ENCODE measurements at places on chromosomes 2 and 18.

GRCh38 chr18:79756826-79757225, 40.9 kb upstream of the KCNG2 start:
- no peak for DNase-seq

GRCh38 chr2:21194858-21195271, 71.1 kb downstream of the TDRD15 start:
- DNase-seq = no peak

GRCh38 chr18:24488824-24489493, 28.5 kb downstream of the HRH4 start:
- no peak for DNase-seq

DNA sequence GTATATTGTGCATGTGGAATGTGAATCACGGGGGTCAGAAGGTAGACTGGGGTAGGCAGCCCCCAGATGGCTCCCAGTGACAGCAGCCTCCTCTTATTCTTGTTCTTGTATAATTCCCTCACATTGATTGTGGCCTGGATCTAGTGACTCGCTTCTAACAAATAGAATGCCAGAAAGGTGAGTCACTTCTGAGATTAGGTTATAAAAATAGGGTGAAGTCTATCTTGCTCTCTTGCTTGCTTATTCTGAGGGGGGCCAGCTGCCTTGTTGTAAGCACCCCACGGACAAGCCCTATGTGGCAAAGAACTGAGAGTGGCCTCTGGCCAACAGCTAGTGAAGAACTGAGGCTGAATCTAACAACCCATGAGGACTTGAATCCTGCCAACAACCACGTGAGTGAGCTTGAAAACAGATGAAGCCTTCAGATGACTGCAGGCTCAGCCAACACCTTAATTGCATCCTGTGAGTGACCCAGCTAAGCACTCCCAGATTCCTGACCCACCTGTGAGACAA, 15.6 kb upstream of the RMND5A start:
- peak; percentile 79 for DNase-seq

- no peak for DNase-seq
Measured at GRCh38 chr18:70190529-70190928, 15.0 kb downstream of the RTTN start.

GRCh38 chr2:148998165-148998830, 40.2 kb upstream of the LYPD6B start:
- DNase-seq = no peak

DNA sequence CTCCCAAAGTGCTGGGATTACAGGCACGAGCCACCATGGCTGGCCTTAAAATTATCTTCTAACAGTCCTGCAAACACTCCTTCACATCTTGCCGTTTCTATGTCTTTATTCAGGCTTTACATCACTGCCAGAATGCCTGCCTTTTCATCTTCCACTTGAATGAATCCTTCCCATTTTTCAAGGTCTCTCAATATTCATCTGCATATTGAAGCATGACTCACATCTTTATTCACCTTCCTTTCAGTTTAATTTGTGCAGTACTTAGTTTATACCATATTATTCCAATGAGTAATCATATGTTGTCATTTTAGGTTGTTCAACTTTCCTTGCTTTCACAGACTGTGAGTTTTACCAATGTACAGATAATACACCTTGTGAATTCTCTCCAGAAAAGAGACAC, 510.1 kb upstream of the PIK3C3 start:
- no peak for DNase-seq

GRCh38 chr2:49260979-49261538, 106.7 kb upstream of the FSHR start:
- no peak for DNase-seq

GRCh38 chr18:56844556-56844955, 193.4 kb downstream of the WDR7 start:
- DNase-seq = no peak

- peak; percentile 45 for DNase-seq
Measured at GRCh38 chr2:231686192-231687100, 21.9 kb upstream of the PTMA start.

- DNase-seq = no peak
Measured at GRCh38 chr18:37258131-37258530, 307.5 kb downstream of the CELF4 start.

DNA sequence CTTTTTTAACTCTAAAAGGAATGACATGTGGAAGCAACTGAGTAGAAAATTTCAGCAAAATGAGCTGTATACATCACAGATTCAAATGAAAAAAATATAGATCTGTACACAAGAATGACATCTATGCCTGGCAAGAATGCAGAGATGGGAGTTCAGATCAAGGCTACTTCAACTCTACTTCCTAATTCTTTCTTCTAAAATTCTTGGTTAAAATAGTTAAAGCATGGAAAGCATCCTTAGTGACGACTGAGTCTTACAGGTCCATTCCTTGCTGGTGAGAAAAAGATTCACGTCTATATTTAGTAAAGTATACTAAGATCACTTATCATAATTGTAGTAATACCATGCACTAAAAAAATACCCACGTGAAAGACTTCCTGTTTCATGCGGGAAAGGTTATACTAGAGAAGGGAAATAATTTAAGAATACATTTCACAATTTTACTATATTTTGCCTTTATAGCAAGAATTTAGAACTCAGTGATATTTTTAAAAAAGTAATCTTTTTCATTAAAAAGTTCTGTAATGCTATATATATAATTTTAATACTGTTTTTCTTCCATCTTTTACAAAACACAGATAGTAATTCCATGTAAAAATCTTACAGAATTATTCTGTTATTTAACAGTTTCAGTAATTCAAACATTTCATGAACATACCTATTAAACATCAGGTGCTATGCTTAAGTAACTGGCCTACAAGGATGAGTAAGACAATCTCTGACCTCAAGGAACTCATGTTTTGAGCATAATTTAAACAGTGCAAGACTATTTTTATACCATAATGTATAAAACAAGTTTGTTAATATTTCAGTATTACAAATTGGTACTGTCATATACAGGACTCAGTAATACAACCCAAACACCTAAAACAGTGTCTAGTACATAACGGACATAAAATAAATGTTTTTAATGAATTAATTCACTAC, 159.6 kb downstream of the BAZ2B start:
- DNase-seq = no peak

DNA sequence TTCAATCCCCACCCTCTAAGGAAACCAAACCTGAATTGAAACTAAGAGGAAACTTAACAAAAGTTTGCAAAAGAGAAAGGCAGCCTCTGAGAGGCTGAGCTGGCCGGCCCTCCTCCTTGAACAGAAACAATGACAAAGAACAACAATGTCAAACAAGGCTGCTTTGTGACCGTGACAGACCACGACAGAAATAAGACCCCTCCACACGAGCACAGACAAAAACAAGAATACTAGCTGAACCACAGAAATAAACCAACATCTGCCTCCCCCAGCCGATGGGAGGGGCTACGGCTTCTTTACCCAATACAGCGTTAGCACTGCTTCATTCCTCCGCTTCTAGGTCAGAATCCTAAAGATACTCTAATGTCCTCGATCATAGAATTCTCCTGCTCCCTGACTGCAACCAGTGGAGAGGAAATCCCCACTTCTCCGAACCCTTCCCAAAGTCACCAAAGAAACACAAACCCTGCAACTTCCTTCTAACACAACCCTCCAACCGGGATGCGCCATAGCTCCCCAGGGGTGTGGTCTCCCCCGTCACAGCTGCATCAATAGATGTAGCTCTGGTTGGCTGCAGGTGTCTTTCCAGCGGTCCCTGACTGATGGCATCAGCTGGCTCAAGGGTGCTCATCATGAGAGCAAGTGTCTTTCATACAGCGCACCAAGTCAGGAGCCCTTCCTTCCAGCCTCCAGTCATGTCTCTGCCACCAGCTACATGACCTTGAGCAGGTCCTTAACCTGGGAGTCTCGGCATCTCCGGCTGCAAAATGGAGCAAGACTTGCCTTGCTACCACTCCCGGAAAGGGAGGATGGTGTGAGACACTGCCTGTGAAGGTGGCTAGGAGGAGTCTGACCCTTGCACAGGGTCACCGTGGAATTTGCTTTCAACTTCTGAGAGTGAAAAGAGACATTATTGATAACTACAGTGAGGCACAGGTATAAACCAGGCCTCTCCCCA, 198.6 kb downstream of the HAUS1 start:
- peak; percentile 31 for DNase-seq

- DNase-seq = no peak
Measured at GRCh38 chr2:218418717-218419458, at the start of gene VIL1. Gene VIL1 (plus strand): TSS chr2:218419123. CDS start chr2:218423779, 4,656 bp downstream.

- DNase-seq = no peak
Measured at GRCh38 chr2:189210250-189211087, 30.9 kb upstream of the COL5A2 start.

GRCh38 chr18:74876630-74877243, 279.1 kb downstream of the ZNF407 start:
- DNase-seq = no peak
